ENCODE measurements at places on chromosomes 7 and 10.

DNA sequence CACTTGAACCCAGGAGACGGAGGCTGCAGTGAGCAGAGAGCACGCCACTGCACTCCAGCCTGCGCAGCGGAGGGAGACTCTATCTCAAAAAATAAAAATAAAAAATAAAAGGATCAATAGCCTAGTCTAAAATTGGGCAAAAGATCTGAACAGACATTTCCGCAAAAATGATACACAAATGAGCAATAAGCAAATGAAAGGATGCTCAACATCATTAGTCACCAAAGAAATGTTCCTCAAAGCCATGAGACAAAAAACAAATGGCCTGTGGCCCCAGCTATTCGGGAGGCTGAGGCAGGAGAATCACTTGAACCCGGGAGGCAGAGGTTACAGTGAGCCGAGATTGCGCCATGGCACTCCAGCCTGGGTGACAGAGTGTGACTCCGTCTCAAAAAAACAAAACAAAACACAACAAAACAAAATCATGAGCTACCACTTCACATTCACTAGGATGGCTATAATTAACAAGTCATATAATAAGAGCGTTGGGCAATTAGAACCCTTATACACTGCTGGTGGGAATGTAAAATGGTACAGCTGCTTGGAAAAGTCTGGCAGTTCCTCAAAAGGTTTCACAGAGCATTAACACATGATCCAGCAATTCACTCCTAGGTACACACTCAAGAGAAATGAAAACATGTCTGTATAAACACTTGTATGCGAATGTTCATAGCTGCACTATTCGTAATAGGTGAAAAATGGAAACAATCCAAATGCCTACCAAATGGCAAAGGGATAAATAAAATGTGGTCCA, 3.1 kb downstream of the DAGLB start:
- DNase-seq = no peak

DNA sequence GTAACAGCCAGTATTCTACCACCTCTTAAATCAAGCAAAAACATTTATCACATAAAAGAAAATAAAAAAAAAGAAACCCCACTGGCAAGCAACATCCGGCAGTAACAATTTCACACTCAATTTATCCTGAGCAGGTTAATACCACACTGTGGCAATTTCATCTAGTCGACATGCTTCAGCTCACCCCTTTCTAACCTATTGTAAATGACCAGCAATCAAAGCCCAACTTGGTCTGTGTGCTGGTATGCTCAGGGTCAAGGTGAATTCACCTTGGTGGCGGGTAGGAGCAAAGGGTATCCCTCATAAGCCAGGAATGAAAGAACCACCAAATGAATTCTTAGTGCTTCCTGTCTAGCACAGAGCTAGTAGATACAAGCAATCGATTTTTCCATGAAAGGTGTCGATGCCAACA, 109.1 kb upstream of the AFAP1L2 start:
- no peak for DNase-seq

GRCh38 chr7:2968616-2969397, 74.9 kb downstream of the CARD11 start:
- peak; percentile 42 for DNase-seq

GRCh38 chr10:7896297-7896696, 78.0 kb downstream of the TAF3 start:
- DNase-seq = no peak

DNA sequence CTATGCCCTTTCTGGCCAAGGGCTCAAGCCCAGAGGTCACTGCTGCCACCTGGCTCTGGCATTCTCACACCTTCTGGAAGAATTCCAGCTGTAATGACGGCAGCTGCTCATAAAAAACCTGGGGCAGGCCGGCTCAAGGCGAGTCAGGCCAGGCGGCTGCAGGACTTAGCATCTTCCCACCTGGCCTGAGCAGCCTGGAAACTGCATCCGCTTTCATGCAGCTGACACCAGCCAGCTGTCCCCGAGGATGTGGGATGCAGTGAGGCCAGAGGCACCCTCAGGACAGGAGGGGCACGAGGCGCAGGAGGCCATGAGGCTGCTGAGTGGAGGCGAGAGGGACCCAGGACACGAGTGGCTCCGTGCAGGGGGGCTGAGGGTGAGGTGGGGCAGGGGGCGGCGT, 47.5 kb upstream of the ADGRA1 start:
- DNase-seq = no peak

GRCh38 chr7:91771394-91771793, 109.1 kb downstream of the MTERF1 start:
- DNase-seq = no peak

- no peak for DNase-seq
These were observed 32.9 kb downstream of the HTRA1 start for GRCh38 chr10:122494173-122494820.

DNA sequence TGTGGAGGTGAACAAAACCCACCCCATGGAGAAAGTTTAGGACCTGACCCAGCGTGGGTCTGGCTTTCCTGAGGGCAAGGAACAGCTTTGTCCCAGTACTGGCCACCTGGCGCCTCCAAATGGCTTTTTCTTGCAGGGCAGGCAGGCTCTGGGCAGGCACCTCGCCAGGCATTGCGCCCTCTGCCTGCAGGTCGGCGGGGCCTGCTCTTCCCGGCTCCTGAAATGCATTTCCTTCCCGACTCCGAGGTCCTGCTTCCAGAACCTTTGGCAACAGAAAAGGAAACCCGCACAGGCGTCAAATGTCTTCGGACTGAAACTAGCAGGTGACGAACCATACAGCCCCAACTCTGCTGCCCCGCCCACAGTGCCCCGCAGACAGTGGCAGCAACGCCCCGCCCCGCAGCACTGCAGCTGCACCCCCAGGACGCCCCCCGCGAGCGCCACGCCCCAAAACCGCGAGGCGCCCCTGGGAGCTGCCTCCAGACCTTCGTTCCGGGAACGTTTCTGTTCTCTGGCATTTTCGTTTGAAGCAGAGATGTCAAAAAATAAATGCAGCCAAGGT, 65.5 kb downstream of the C10orf143 start:
- DNase-seq = no peak

- DNase-seq = no peak
These were observed 33.7 kb downstream of the DDC start for GRCh38 chr7:50531401-50531911.

DNA sequence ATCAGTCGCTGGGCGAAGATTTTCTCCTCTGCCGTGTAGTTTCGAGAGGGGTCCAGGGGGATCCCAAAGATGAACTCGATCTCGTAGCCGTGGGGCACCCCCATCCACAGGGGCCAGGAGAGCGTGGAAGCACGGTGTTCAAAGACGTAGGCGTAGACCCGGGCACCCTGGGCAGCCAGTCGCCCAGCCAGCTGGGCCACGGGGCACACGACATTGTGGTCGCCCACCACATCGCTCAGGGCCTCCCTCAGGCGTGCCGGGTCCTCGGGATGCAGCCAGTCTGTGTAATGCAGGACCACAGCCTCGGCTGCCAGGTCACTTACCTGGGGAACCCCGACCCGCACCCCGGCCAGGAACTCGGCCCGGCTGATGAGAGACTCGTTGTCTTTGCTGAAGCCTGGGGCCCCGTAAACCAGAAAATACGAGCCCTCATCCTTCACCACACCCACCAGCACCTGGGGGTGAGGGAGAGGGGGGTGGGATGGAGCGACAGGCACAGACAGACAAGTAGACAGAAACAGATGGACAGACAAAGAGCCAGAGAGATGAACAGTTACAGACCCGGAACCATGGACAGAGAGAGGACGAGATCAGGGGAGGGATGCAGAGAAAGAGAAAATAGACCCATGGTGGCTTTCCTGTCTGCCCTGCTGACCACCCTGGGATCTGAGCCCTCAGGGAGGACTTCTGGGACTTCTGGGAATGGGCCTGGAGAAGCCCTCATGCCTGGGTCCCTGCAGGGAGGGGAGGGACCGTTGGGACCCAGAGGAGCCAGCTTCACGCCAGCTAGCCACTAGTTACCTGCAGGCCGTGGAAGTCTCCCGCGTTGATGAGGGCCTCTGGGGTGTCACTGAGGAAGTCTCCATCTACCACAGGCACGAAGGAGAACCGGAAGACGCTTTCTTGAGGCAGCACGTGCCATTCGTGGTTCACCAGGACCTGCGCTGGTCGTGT, 3.0 kb downstream of the ACHE start:
- peak; percentile 68 for DNase-seq

GRCh38 chr10:653991-654646, 35.3 kb downstream of the DIP2C start:
- no peak for DNase-seq

- DNase-seq = no peak
These were observed 8.9 kb upstream of the SIRT1 start for GRCh38 chr10:67875340-67876238.

DNA sequence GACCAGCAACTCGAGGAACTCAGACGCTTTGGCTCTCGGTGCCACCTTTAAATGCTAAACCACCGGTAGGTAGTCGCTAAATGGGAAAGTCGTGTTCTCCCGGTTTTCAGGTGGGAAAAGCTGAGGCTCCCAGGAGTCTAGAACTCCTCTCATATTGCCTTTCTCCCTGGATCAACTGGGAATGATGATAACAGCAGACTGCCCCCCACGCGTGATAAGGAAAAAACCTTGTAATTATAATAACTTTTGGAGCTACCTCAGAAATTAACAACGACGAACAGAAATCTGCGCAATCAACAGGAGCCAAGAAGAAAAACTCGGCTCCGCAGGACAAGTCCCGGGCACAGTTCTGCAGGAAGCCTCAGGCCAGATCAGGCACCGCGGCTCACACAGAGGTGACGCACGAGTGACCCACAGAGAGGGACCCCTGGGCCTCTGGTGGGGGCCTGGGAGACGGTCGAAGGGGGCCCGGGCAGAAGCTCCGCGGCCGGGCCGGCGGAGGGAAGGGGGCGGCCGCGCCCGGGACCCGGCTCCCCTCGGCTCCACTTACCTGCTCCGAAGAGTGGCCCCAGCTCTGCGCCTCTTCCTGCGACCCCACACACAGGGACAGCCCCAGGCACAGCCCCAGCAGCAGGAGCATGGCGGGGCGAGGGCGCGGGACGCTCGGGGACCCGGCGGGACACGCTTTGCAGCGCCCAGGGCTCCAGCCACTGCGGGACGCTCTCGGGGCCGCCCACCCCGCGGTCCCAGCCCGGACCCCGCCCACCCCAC, at the start of gene ITIH5:
Gene ITIH5 (minus strand): TSS at position 714 of the 771 bp plus-strand sequence. CDS start 74 bp downstream, at position 640.
- DNase-seq = peak; percentile 74

DNA sequence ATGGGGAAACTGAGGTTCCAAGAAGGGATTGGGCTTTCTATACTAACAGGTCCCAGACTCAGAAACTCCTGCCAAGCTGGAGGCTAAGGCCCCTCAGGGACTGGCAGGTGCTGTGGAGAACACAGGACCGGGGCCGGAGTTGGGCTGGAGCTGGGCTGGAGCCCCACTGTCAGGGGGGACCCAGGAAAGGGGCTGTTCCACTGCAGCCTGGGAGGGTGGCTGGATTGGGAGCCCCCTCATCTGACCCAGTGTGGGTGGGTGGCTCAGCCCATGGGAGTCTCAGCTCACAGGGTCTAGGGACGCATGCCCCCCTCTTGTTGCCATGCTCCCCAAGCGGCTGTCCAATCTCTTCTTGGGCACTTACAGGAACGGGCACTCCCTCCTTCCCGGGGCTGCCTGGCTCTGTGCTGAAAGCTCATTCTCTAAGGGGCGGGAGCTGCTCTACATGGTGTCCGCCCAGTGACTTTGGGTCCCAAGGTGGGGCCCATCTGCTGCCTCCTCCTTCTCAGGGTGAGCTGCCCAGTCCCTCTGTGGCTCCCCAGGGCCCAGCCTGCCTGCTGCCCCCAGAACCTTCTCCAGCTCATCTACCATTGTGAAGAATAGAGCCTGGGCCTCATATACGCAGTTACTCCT, 126.5 kb downstream of the MYL10 start:
- no peak for DNase-seq

- no peak for DNase-seq
These were observed 258.0 kb upstream of the SEMA3A start for GRCh38 chr7:84452618-84453017.

- no peak for DNase-seq
These were observed 16.7 kb upstream of the HMX3 start for GRCh38 chr10:123119081-123119480.

GRCh38 chr7:26153241-26153822, 1.3 kb downstream of the NFE2L3 start:
- no peak for DNase-seq

GRCh38 chr7:35482231-35482630, 212.7 kb downstream of the HERPUD2 start:
- DNase-seq = no peak

- no peak for DNase-seq
These were observed 51.0 kb downstream of the BAMBI start for GRCh38 chr10:28728366-28728765.

- peak; percentile 69 for DNase-seq
These were observed at the start of gene CRYGN for GRCh38 chr7:151439855-151440798. Gene CRYGN (minus strand): TSS chr7:151440141. CDS start chr7:151439917, 224 bp downstream.

- DNase-seq = no peak
These were observed 70.4 kb upstream of the FZD8 start for GRCh38 chr10:35712486-35712885.

- DNase-seq = no peak
These were observed 298.5 kb upstream of the FOXK1 start for GRCh38 chr7:4383584-4383983.

- DNase-seq = no peak
These were observed 139.1 kb downstream of the TFPI2 start for GRCh38 chr7:93751421-93751820.

DNA sequence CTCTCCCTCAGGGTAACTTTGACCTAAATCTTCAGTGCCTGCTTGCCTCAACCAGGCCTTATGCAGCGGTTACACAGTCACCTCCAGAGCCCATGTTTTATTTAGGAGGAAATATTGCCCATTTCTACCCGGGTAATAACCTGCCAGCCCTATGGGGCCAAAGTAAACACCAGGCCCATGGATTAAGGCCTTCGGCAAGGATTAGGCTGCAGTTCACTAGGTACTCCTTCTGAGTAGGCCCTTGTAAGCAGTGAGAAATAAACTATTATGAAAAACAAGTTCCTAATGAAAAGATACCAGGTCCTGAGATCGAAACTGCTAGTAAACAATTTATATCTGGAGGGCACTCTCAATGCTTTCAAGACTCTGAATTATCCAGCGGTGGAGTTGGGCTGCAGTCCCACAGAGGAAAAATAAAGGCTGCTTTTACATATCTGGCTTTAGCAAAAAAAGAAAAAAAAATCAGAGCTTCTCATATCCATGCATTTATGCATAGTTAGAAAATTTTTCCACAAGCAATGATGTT, 3.7 kb upstream of the HOXA10 start:
- no peak for DNase-seq

- DNase-seq = no peak
These were observed 396.2 kb downstream of the TYW1 start for GRCh38 chr7:67392596-67393438.

GRCh38 chr7:113246738-113247137, 128.4 kb upstream of the SMIM30 start:
- no peak for DNase-seq

- no peak for DNase-seq
These were observed 209.8 kb downstream of the ZNF33B start for GRCh38 chr10:42428534-42428933.
